Stimulated activated CD4-positive, alpha-beta T cell treated with anti-CD3 and anti-CD28 coated beads, Interleukin-12 subunit alpha, Interleukin-12 subunit beta, amount 100 ng/mL, for 4 hours (primary cell): ENCODE measurements at places on chromosomes 2 and 18.

DNA sequence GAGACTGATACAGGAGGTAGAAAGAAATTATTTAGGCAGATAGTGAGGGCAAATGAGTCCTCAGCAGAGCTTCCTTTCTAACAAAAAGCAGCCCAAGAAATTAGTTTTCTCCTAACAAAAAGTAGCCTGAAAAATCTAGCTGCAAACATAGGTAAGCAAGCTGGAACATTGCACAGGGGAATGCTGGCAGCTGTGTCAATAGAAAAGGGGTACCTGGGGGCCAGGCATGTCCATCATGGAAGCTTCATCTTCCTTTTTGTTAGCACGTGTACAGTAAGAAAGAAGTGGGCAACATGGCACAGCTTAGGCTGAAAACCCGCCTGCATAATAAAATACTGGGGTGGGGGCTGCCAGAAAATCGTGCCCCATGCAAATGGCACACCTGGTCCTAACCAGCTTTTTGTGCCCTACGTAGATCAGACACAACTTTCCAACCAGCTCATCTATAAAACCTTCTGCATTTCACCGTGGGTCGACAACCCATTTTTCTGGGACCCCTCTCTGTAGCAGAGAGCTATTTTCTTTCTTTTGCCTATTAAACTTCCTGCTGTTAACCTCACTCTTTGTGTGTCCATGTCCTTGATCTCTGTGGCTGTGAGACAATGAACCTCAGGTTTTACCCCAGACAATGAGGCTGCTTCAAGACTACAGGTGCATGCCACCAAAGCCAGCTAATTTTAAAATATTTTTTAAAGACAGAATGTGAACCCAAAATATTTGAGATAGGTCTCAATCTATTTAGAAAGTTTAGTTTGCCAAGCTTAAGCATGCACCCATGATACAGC, 6.6 kb upstream of the MTHFD2 start:
- no peak for DNase-seq

GRCh38 chr2:193869564-193869963, 1674.8 kb upstream of the TMEFF2 start:
- DNase-seq = no peak

GRCh38 chr2:205496370-205496769, 185.9 kb upstream of the NRP2 start:
- no peak for DNase-seq

GRCh38 chr2:56130463-56131070, 53.2 kb upstream of the CCDC85A start:
- no peak for DNase-seq

GRCh38 chr2:58560531-58560930, 319.4 kb upstream of the FANCL start:
- DNase-seq = no peak

- no peak for DNase-seq
Observed at GRCh38 chr2:180705122-180705521, 275.3 kb upstream of the UBE2E3 start.

GRCh38 chr2:119692310-119692709, 13.3 kb downstream of the TMEM177 start:
- no peak for DNase-seq
